ENCODE measurements at places on chromosomes 3 and 15.

DNA sequence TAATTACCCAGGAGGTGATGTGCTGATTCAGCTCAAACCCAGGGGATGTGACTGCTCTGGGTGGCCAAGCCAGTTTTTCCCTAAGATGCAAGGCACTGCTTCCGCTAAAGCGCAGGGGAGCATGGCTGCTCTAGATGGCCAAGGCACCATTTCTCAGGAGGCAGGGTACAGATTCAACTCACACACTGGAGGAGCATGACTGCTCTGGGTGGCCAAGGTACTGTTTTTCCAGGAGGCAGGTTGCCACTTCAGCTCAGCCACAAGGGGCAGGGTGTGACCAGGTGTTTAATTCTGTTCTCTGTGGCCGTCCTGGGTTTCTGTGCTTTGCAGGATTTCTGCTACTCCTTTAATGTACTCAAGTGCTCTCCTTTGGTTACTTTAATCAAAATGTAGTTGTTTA lies 659.3 kb upstream of the ARRDC4 start:
- DNase-seq, result no peak

- DNase-seq, result no peak
These were observed 13.1 kb upstream of the ANP32A start for GRCh38 chr15:68833700-68834331.

GRCh38 chr3:195356151-195357086 lies 85.5 kb upstream of the XXYLT1 start:
- DNase-seq, result no peak

GRCh38 chr15:83205725-83206324 lies 1.8 kb downstream of the HDGFL3 start:
- DNase-seq, result no peak

DNA sequence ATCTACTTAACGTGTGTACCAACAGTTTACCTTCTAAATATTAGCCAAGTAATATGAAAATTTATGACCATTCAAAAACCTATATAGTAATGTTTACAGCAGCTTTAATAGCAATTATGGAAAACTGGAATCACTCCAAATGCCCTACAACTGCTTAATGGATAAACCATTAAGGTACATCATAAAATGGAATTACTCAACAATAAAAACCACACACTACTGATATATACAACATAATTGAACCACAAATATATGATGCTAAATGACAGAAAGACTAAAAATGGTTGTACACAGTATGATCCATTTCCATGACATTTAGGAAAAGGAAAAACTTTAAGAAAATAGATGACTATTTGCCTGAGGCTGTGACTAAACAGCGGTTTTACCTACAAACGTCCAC lies 467.1 kb upstream of the EPHA6 start:
- no peak for DNase-seq

DNA sequence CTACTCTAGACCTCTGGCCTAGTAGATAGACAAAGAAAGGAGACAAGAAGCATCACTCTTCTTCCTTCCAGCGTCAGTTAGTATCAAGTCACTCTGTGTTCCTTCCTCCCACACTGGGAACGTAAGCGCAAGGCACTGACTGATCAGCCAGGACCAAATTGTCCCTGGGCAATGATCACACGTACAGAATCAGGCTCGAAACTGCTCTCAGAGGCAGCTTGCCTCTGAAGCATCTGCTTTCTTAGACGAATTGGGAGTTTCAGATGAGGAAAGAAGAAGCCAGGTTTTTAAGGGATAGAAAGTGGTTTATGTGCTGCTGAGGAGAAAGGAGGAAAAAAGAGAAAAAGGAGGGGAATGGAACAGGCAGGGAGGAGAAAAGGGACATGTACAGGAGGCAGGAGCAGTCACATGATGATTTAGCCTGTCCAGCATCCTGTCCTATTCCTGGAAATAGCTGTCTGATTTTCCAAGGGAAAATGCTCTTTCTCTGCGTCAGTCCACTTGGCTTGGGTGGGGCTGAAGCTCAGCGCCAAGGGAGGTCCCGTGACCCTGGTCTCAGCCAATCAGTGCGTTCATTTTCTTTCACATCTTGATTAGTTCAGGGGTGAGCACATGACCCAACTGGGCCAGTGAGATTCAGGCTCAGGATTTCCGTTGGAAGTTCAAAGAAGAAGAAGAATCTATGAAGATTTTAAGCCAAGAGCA lies 102.0 kb upstream of the PRICKLE2 start:
- no peak for DNase-seq

GRCh38 chr3:159824333-159824732 lies 164.3 kb upstream of the IL12A start:
- DNase-seq, result no peak

DNA sequence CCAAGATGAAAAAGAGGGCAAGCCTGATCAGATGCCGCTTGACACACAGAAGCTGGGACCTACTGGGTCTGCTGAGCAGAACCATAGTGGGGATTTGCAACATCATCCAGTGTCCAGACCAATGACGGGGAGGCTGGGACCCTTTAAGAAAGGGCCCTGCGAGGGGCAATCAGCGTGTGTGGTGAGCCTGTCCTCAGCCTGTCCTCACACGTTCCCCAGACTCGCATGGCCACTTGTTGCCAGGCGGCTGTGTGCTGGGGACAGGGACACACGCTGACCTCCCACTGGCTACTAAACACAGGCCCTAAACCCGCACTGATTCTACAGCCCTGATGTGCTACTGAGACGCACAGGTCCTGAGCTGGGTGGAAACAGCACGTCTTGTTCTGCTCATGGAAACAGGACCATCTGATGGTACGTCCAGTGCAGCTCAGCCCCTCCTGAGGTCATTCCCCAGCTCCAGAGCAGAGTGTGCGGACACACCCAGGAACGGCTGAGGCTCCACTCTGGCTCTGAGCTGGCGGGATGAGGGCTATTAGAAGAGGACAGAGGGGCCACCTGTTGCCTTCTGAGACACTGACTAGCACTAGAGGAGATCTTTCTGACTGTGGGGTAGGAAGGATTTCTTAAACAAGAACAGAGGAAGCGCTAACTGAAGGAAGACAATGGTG lies 24.4 kb downstream of the PCSK6 start:
- DNase-seq, result no peak

- no peak for DNase-seq
These were observed 11.1 kb upstream of the THUMPD3 start for GRCh38 chr3:9351709-9352126.
